ENCODE measurements at places on chromosomes 16 and 17.

DNA sequence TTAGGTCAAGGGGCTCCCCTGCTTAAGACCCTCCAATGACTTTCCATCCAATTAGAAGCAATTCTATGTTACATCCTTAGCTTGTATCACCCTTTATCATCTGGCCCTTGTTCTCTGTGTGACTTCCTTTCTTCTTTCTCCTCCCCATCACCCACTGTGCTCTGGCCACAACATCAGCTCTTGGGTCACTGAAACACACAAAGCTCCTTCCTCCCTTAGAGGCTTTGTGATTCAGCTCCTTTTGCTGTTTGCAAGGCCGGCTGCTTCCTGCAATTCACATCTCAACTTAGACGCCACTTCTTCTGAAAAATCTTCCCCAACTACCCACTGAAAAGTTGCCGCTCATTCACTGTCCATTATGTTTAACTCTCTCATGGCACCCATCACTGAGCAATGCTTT lies 130.9 kb upstream of the CACNG3 start:
- DNase-seq, result no peak

GRCh38 chr16:12609937-12610699 lies 193.6 kb downstream of the CPPED1 start:
- DNase-seq, result no peak

DNA sequence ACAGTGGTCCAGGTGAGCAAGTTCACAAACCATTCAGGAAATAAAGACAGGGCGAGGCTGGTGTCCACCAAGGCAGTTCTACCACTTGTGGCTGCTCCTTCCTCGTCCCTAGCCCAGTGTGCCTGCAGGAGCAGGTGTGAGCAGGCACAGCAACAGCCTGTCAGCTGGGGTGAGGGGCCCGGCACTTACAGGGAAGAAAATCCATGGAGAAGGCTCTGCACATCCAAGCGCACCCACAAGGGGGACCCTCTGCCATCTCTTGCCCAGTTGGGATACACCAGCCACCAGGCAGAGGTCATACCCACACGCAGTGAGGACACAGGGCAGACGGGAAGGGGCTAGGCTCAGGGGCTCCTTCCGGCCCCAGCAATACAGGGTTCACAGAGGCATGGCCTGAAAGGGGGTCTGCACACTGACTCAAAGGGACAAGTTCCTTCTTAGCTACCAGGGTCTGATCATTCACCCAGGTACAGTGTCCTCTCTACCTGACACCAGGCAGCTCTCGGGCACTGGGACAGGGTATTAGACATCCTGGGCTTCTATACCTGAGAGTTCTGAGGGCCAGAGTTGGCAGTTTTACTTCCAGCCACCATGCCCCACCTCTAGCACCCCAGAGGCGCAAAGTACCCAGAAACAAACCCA lies 27.0 kb downstream of the CDIP1 start:
- no peak for DNase-seq

- DNase-seq, result no peak
These were observed 83.6 kb downstream of the SDK2 start for GRCh38 chr17:73560661-73561060.

Data from thoracic aorta (tissue), 2 donors.